Substantia nigra (tissue), 51 donors: ENCODE measurements at places on chromosomes 3 and 15.

GRCh38 chr3:150733936-150734794 lies 28.8 kb downstream of the SIAH2 start:
- no peak for DNase-seq

DNA sequence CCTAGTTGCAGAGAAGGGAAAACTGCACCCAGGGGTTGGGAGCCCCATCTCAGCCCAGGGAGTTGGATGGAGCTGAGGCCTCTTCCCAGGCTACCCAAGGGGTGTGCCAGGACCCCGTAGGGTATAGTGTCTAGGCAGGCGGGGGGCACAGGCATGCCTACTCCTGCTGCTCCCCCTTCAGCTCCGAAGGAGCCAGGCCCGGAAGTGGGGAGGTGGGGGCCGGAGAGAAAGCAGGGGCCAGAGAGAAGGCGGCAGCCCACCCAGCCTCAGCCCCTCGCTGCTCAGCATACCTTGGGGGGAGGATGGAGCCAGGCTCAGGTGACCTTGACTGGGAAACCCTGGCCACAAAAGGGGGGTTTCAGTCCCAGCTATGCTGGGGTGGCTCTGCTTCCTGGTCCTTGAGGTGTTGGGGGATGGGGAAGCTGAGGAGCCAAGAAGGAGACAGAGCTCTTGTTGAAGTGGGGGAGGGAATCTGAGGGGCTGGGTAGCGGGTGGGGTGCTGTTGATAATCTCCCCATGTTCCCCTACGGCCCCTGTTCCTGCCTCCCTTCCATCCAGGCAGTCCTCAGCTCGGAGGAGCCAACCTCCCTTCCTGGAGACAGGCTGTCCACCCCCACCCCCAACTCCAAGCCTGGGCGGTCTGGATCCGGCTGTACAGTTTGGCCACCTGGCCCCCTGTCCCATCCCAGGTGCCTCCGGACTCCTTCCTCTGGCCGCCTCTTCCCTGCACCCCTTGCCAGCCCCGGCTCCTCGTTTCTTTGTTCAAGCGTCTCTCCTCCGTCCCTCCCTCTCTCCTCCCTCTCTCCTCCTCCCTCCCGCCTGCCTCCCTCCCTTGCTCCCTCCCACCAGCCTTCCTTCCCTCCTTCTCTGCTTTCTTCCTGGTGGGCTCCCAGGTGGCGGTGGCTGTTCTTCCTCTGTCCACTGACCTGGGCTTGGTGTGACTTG lies 1.7 kb downstream of the SEMA3F start:
- DNase-seq = no peak

DNA sequence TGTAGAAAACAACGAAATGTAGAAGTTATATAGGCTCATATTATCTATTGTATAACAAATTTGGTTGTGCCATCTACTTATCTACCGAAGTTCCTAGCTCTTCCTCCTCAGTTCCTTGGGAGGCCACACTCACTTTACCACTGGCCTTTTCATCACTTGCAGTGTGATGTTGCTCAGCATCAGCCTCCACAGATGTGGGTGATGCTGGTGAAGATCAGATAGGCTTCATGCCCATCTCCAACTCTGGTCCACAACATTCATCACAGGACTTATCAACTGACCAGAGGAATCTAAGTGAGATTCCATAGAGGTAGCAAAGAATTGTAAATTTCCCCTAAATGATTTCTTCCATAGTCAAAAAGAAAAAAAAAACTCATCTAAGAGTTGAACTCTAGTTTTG lies 8.4 kb downstream of the CD200 start:
- no peak for DNase-seq

DNA sequence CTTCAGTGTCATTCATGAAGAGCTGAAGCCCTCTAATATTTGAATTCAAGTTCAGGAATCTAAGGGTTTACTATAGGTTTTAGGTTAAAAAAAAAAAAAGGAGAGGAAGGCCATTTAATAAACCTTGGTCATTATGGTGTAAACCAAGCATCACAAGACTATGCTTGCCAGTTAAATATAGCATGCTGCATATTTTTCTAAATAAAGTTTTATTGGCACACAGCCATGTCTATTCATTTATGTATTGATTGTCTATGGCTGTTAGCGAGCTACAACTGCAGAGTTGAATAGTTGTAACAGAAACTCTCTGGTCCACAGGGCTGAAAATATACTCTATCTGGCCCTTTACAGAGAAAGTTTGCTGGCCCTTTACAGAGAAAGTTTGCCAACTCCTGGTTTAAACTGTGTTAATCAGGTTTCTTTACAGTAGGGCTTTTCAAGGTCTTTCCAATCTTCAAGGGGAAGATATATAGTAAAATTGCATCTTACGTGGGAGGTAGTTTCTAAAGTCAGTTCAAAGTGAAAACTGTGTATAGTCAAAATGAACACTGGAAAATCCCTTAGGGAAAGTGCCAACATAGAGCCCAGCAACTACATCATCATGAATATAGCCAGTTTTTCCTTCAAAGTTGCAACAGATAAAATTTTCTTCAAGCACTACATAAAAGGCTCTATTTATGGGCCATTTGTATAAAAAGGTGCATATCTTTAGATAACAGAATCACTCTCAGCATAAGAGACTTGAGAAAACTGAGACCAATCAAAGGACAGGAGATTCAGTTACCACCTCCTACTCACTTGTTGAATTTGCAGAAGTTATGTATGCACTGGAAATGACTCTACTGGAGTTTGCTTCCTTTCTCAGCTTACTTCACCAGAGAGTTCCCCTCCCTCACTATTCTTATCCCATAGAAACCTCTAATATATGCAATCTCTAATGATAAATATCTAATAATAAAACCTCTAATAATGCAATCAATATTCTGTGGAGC lies 49.7 kb upstream of the FRMD4B start:
- no peak for DNase-seq

DNA sequence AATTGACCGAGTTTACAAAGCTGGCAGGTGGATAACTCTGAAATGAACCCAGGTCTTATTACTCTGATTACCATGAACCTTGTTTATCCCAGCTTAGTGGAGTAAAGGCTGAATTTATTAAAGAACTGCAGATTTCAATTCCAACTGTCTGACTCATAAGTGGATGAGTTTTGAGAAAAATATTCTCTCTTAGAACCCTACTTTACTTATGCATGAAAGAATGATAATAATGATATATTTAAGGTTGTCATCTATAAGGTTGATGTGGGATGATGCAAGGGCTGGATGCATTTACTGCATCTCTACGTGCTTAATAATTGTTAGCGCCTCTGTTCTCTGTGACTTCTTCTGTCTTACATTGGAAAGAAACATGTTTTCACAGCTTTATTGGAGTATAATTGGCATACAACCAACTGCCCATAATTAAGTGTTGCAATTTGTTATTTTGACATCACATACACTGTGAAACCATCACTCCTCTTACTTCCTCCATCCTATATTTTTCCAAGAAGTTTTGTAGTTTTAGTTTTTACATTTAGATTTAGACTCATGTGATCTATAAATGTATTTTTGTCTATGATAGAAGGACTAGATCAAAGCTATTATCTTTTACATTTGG lies 771.2 kb upstream of the ARRDC4 start:
- no peak for DNase-seq

DNA sequence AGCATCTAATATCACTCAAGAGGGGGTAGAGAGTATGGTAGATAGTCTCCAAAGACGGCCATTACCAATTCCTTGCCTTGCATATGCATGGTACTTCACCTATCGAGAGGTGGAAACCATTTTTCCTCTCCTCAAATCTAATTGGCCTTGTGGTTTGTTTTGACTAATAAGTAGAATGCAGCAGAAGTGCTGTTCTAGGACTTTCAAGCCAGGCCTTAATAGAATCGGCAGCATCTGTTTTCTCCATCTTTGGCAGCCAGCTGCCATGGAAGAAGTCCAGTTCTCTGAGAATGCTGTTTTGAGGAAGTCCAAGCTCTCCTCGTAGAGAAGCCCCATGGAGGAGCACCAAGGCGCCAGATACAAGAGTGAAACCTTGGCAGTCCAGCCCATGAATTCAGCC lies 59.1 kb upstream of the RASGRP1 start:
- no peak for DNase-seq
